ENCODE measurements at places on chromosomes 1 and 21. TPM values are rescaled to one million over a fixed set of nuclear protein-coding genes. Genes with fewer than 3 reads are reported as not detected.

DNA sequence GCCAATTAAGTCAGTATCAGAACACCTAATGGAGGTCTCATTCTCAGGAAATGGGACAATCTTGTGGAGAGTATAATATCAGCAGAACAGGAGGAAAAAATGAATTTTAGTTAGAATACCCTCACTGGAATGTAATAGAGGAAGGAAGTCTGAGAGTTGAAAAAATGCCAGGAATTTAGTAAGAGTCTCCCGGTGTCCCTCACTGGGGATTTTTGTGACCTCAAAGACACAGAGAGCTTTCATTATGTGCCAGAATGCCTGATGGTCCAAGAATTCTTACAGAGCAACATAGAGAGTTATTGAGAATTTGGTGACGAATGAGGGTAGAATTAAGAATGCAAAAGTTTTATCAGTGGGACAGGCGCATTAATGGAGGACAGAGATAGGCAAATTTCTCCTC, 443.5 kb upstream of the B3GALT2 start:
- DNase-seq: no peak

DNA sequence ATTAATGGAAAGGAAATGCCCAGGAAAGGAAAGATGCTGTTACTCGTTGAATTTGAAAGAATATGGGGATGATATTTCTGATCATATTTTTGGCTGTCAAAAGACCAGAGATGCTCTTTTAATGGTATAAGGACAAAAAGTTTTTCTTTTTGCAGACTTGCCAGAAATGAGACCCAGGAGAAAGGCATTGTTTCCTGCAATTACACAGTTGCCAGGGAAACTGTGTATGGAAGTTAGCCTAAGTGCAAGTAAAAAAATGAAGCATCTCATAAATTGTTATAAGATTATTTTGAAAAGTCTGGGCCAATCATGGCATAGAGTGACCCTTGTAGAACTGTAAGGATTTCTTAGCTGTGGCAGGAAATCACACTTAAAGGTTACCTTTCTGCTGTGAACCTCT, 155.7 kb upstream of the BEND5 start:
- no peak for DNase-seq

DNA sequence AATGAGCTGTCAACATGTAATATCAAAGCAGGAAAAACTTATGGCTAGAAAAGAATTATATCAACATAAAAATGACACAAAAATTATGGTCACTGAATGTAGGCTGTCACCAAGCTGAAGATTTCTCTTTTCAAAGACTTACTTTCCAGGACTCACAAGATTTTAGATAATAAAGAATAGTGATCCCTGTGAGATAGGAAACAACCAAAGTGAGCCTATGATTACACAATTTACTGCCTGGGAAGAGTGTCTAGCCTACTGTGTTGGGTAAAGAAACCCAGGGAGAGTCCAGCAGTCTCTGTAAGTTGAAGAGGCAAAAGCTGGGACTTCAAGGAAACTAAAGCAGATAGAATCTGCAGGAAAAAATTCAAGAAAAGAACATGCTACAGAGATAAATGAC, 20.2 kb upstream of the RGS1 start:
- no peak for DNase-seq

- no peak for DNase-seq
Observed at GRCh38 chr1:223712850-223713474, 623 bp downstream of the CAPN2 start.

Gene KNCN
- total RNA-seq: not detected

Gene LCA5L
- 3.2 TPM for total RNA-seq

Gene CAMSAP2
- 46.4 TPM for total RNA-seq
